SHP77 (cell line): ENCODE measurements at places on chromosomes 16 and 17.

DNA sequence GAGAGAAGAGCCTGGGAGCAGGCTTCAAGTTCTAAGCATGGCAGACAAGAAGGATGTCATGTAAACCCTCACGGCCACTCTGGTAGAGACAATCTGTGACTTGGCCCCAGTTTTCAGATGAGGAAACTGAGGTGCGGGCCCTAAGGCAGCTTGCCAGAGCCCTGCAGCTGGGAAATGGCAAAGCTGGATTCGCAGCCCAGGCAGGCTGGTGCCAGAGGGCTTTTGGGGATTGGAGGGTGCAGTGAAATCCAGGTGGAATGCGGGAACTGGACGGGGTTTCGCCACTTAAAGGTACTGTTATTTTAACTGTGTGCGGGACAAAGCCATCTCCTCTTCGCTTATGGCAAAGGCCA, 477 bp upstream of the OSGIN1 start:
- peak; percentile 39 for DNase-seq

- no peak for DNase-seq
These were observed 19.0 kb downstream of the CBFA2T3 start for GRCh38 chr16:88957887-88958577.

- DNase-seq = no peak
These were observed 207.7 kb upstream of the SDK2 start for GRCh38 chr17:73851921-73852320.

GRCh38 chr17:48647103-48647962, 21.2 kb upstream of the HOXB9 start:
- DNase-seq = peak; percentile 41

DNA sequence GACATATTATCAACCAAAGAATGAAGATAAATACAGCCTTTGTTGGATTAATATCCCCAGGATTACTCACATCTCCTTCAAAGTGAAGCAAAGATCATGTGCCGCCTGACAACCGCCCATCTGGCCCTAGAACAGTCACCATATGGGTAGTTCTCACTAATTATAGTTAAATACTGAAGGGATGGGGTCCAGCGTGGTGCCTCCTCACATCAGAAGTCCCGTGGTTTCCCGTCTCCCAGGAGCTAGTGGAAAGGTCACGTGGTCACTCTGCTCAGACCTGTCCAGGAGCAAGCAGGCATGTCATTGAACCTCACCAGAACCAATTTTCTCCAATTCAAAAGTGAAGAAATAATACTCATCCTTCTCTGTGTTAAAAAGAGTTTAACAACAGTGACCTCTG, 434.5 kb downstream of the SHISA9 start:
- DNase-seq = no peak

GRCh38 chr17:47844814-47845715, 4.0 kb upstream of the SCRN2 start:
- DNase-seq = peak; percentile 15

GRCh38 chr16:3654249-3654991, at the start of gene DNASE1:
TSS of gene DNASE1 (plus strand) at chr16:3654691. CDS start at chr16:3655374, 683 bp downstream.
- DNase-seq = peak; percentile 59

DNA sequence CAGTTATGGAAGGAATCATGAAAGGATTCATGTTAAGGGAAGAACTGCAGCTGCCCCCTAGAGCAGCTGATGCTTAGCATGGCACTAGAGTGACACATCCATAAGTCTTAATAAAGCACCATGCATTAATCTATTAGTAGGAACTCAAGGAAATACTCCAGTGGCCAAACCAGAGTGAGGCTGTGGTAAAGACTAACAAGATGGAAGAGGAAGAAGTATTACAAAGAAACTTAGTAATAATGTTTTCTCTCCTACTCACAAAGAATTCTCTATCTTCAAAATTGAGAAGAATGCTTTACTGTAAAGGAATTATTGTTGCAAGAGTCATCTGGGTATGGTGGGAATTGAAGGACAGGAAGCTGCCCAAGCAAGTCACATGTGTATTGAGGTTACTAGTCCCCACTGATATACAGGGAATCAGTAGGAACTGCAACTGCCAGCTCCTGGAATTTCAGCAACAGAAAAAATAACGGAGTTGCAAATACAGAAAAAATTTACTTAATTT, 29.9 kb upstream of the TOM1L1 start:
- no peak for DNase-seq

- DNase-seq = no peak
These were observed 683 bp upstream of the SLC7A6 start for GRCh38 chr16:68263559-68264127.

- DNase-seq = peak; percentile 54
These were observed 29.7 kb upstream of the LGALS9 start for GRCh38 chr17:27601069-27601974.

- no peak for DNase-seq
These were observed 50.4 kb upstream of the HS3ST2 start for GRCh38 chr16:22763437-22764080.

GRCh38 chr16:58577141-58577540, 52.5 kb downstream of the CNOT1 start:
- DNase-seq = no peak

GRCh38 chr17:50146230-50146926, 4.1 kb downstream of the PPP1R9B start:
- no peak for DNase-seq

DNA sequence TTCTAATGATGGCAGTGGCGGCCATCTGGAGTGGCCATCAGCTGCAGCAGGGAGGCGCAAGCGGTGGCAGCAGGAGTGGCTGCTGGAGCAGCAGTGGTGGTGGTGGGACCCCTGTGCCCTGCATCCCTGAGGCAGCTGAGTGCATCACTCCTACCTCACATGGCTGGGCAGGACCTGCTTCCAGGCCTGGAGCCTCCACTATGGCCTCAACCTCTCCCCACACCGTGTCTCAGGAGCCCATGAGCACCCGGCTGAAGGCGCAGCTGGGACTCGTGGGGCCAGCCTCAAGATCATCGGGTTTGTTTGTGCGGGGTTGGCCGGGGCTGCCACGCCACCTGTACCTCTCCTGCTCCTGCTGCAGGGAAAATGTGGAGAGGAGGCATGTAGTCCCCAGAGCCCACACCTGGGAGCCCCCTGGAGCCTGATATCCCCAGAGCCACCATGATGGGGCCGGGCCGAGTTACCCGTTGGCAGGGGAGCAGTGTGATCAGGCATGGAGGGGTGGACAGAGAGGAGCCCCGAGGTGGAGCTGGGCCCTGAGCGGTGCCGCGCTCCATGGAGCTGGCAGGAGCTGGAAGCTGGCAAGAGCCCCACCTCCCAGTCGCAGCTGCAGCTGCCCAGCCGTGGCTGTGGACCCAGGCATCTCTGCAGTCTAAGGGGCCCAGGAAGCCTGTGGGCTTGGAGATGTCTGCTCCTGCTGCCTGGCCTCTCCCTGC, 16.7 kb downstream of the RHOT1 start:
- no peak for DNase-seq

GRCh38 chr17:19650826-19651225, 2.3 kb downstream of the ALDH3A2 start:
- no peak for DNase-seq

GRCh38 chr16:48558371-48558841, 51.6 kb downstream of the N4BP1 start:
- no peak for DNase-seq

DNA sequence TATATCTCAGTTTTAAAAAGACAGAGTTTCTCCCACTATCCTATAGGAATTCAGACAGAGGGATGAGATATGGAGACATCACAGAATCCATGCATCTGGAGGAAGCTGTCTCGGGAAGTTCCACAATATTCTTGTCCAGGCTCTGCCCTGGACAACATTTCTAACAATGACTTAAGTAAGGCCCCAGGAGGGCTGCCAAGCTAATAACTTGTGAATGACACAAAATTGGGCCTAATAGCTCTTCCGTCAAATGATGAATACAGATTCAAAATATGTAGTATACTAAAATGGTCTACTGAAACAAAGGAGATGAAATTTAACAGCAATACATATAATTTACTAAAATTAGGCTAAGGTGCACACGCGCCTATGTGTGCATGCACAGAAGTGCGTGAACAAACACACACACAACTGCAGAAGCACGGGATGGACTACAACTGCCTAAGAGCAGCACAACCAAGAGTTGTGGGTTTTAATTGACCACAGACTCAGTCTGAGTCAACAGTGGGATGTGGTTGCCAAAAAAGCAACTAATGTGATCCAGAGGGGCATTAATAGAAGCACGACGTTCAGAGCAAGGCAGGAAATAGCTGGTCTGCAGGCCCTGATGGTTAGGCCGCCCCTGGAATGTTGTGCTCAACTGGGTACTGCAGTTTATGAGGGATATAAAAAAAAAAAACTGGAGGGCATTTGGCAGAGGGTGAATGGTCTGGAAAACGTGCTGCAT, 26.3 kb upstream of the HS3ST2 start:
- no peak for DNase-seq

DNA sequence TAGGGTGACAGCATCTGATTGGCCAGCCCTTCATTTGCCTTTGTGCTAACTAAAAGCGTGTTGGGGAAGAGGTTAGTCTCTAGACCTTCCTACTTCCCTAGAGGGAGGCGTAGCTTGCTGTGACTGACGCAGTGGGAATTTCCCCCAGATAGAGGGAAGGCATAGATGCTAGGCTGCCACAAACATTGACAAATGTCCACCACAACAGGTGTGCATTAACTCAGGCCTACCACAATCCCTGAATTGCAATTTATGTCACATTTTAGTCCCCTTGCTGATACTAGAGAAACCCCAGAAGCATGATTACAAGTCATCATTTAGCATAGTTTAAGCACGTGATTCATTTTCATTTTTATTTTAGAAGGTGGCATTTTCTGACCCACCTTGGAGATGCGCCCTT, 76.3 kb upstream of the WSB1 start:
- DNase-seq = no peak

DNA sequence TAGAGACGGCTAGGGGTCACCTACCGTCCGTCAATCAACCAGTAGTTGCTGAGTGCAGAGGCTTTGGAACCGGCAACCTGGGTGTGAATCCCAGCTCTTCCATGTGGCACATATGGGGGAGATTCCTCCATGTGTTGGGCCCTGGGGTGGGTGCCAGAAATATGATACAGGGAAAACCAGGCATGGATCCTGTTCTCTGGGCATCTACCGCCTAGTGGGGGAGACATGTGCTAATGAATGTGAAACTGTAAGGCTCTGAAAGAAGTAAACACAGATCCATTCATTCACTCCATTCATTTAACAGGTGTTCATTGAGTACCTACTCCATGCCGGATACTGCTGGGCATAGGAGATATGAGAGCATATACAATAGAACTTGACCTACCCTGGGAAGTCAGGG, 39.5 kb upstream of the SDK2 start:
- DNase-seq = peak; percentile 28

- DNase-seq = no peak
These were observed 18.2 kb downstream of the USP31 start for GRCh38 chr16:23131036-23131435.

DNA sequence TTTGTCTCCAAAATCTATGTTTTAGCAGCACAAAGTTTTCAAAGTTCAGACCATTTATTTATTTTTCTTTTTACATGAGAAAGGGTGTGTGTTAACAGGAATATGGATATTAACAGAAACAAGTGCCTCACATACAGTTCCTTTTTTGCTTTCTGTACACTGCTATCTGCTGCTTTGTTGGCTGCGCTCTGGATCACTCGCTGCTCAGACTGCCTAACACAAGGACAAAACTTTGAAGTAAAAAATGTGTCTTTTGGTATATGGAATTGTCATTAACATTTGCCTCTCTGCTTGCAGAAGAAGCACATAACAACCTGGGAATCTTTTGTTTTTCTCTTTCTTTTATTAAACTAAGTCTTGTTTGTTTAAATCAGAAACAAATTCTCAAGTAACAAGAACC, 262.8 kb downstream of the ZFHX3 start:
- DNase-seq = no peak

DNA sequence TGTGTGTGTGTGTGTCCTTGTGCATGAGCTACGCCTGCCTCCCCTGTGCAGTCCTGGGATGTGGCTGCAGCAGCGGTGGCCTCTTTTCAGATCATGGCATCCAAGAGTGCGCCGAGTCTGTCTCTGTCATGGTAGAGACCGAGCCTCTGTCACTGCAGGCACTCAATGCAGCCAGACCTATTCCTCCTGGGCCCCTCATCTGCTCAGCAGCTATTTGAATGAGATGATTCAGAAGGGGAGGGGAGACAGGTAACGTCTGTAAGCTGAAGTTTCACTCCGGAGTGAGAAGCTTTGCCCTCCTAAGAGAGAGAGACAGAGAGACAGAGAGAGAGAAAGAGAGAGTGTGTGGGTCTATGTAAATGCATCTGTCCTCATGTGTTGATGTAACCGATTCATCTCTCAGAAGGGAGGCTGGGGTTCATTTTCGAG, 22.5 kb downstream of the STAT5A start:
- no peak for DNase-seq

- no peak for DNase-seq
These were observed 44.9 kb upstream of the CNEP1R1 start for GRCh38 chr16:49980166-49980565.

GRCh38 chr17:78421534-78422266, 43.3 kb downstream of the PGS1 start:
- DNase-seq = peak; percentile 79

- peak; percentile 49 for DNase-seq
These were observed 145.8 kb upstream of the CDH5 start for GRCh38 chr16:66220702-66221101.

DNA sequence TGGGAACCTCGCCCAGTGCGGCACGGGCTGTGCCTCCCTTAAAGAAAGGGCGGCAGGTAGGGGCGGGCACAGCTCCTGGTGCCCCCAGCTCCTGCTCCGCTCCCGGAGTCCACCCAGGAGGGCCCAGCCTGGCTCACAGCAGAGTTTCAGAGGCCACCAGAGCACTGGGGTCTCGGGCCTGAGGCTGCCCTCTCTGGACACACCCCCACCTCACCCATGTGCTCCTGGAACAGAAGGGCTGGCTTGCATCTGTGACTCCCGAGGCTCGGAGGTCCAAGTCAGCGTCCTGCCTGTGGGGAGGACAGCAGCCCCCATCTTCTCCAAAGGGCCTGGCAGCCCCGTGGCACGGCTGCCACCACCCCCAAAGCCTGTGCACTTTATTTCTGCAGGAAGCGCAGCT, 62.7 kb downstream of the RBFOX3 start:
- DNase-seq = no peak

DNA sequence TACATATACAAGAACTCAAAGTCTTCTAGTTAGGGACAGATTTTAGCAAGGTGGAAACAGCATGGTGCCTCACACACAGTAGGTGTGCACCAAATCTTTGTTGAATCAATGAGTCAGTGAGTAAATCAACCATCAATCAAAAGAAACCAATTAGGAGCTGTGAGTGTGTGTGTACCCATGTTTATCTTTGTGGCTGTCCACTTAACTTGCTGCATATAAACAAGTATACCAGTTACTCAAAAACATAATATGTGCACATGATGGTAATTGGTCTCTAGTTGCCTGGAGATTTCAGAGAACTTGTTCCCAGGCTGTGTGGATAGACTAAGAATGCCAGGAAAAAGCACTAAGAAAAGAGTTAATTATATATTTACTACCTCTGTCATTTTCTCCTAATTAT, 272.2 kb upstream of the CCL2 start:
- no peak for DNase-seq

- no peak for DNase-seq
These were observed 42.3 kb downstream of the BEAN1 start for GRCh38 chr16:66469291-66469946.

GRCh38 chr16:83315271-83315670, 492.5 kb upstream of the HSBP1 start:
- DNase-seq = no peak
